AG08395 (cell line): ENCODE measurements at places on chromosomes 5 and 9.

GRCh38 chr9:24245988-24246387 lies 299.7 kb downstream of the IZUMO3 start:
- peak; percentile 3 for DNase-seq

DNA sequence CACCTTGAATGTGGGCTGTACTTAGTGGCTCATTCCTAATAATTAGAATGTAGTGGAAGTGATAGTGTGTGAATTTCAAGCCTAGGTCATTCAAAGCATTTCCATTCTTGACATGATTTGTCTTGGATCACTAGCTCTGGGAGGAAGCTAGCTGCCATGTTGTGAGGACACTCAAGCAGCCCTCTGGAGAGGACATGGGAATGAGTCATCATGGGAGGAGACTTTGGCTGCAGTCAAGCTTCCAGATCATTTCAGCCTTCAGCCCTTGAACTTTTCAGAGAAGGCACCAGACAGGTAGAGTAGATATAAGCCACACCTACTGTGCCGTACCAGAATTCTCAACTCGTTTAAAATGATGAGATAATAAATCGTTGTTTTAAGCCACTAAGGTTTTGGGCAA lies 506.9 kb downstream of the ZNF608 start:
- DNase-seq: no peak

DNA sequence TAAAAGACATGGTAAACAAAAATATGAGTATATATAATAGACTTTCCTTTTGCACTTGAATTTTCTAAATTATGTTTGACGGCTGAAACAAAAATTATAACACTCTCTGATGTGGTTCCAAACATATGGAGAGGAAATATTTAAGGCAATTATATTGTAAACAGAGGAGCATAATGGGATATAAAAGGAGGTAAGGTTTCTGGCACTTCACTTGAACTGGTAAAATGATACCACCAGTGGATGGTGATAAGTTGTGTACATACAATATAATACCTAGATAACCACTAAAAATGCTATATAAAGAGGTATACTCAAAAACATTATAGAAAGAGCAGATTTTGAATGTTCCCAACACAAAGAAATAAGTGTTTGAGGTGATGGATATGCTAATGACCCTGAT lies 192.9 kb upstream of the RAD23B start:
- no peak for DNase-seq

DNA sequence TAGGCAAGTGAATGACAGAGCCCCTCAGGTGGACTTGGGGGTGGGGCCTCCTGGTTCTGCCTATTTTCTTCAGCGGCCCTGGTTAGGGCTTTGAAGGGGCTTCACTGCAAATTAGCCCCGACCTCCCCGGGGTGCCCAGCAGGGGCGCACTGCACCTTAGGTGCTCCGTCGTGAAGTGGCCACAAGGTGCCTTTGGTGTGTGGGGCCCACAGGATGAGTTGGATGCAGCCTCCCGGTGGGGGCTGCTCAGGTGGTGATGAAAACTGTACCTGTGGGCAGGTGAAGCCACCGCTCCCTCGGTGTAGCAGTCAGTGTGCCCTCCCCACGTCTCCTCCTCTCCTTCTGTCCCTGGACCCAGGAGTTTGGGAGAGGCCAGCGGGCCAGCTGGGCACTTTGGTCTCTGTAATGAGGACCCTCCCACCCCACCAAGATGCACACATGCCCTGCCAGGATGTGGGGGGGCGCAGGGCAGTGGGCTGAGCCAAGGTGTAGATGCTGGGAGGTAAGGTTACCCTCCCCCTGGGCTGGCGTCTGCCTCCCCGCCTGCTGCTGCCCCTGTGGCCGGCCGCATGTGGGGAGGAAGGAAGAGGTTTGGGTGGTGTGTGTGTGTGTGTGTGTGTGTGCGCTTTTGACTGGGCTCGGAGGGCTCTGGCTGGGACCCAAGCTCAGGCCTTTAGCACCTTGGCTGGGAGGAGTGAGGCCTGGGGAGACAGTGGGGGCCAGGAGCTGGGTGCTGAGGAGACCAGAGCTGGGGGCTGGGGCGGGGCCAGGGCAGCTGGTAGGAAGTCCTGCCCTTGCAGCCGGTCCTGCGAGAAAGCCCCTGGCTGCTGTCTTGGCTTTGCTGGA lies 55.6 kb downstream of the RXRA start:
- no peak for DNase-seq

GRCh38 chr5:78364005-78364404 lies 3.6 kb downstream of the SCAMP1 start:
- DNase-seq: no peak

GRCh38 chr9:128286440-128286839 lies 10.4 kb downstream of the SWI5 start:
- DNase-seq: peak; percentile 15

DNA sequence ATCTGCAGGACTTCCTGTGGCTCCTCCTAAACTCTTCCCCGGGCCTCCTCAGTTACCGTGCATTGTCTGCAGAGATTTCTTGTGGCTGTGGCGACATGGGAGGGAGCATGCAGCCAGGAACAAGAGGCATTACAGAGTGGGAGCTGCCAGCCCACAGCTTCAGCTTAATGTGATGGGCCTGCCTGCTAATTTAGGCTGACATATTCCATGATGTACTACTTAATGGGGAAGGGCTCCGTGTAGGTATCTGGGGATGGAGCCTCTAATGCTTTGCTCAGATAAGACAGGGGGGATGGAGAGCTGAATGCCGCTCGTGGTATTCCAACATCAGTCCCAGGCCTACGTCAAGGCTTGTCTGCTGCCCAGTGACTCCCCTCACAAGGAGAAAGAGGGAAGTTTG lies 137.6 kb upstream of the GPR151 start:
- DNase-seq: no peak

DNA sequence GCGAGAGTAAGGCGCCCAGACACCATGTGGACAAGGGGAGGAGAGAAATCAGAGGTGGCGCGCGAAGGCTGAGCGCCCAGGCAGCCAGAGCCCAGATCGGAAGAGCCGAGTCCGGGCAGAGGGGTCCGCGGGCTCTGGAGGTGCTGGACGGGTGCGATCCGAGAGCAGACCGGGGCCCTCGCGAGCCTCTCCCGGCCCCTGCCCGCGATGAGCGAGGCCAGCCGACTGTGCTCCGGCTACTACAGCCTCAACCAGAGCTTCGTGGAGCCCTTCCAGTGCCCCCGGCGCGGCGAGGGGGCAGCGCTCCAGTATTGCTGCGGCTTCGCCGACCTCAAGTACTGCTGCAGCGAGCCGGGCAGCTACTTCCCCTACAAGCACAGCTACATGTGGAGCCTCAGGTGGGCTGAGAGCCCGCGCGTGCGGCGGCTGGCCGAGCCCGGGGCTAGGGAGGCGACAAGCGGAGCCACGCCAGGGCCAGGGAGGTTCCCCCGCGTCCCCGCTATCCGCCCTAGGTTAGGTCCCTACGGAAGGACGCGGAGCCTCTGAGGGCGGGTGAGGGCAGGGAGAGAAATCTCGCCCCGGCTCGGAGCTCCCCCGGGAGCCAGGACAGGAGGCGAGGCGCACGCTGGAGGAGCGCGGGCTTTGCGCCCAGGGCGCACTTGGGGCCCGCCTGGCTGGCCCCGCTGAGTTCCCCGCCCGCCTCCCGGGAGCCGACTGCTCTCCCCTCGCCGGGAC lies at the start of gene SHISAL2B:
Gene SHISAL2B, plus strand, starts transcription at position 87 of the 735 bp plus-strand sequence. Its CDS starts 121 bp downstream, at position 208.
- DNase-seq: no peak

DNA sequence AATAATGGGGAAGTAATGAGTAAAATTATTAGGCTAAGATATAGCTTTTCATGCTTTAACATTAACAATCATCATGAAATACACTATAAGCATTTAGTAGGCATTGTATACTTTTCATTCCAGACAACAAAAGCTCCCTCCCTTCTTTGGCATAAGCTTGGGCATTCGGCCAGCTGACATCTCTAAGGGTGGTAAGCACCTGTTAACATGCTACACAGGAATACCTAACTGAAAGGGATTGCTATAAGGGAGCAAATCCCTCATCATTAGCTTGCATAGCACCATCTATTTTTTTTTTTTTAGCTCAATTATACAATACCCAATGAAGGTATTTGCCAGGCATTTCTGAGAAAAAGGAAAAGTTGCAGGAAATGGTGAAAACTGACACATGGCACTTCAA lies 16.6 kb downstream of the STRBP start:
- DNase-seq: no peak

GRCh38 chr9:137881591-137882505 lies 4.3 kb downstream of the CACNA1B start:
- DNase-seq: no peak

DNA sequence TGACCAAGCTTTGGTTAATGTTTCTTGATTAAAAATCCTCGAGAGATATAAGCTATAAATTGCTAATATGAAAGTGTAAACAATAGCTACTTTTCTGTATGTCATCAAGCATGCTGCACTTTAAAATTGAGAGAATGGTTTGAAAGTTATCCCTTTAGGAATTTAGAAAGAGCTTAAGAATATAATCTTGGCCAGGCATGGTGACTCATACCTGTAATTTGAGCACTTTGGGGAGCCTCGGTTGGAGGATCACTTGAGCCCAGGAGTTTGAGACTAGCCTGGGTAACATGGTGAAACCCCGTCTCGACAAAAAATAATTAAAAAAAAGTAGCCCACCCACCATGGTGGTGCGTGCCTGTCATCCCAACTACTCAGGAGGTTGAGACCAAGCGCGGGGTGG lies 12.2 kb upstream of the MROH2B start:
- DNase-seq: no peak

- no peak for DNase-seq
These were observed 314.8 kb downstream of the PRELID2 start for GRCh38 chr5:145520335-145520734.

DNA sequence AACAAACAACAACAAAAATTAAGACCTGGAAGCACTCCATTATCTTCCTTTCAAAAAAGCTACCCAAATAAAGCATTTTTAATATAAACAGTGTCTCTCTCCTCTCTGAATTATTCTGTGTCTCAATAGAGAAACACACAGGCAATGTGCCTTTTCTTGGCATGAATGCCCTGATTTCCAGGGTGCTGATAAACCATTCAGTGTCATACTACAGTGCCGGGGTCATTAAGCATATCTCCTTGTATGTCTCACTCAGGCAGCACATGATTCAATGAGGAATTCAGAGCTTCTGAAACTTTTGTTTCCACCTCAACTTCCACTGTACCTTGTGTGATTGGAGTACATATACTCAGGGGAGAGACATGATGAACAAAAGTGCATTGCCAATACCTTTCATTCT lies 294.0 kb upstream of the SLC24A2 start:
- DNase-seq: no peak

GRCh38 chr5:132260714-132261551 lies 3.4 kb downstream of the PDLIM4 start:
- DNase-seq: no peak

GRCh38 chr9:107351382-107352045 lies 68.4 kb downstream of the RAD23B start:
- DNase-seq: no peak

DNA sequence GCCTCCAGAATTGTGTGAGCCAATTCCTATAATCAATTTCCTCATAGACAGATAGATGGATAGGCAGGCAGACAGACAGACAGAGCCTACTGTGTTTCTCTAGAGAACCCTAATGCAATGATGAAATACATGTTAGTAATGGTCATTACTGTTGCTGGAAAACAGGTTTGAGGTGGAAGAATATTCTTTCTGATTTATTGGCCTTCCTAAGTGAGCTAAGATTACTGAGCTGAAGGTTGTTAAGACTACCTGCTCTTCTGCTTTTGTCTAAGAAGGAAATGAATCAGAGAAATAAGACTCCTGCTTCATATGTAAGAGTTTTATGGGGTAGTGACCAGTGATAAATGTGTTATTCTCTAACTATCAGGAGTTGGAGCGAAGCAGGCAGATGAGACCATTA lies 219.9 kb downstream of the ELAVL2 start:
- DNase-seq: no peak

DNA sequence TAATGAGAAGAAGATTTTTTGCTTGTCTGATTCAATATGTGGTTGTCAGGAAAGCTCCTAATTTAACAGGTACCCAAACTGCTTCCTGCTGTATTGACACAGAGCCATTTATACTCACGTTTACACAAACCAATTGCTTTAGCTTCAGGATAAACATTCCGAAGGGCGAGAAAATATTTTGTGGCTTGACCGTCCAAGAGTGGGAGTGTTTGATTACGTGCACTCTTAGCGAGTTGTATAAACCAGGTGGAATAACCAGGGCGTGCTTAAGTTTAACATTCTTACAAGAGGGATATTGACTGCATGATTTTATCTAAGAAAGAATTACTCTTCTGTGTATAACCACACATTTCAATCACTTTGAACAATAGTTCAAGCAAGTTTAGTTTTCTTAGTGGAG lies 278.7 kb upstream of the TYRP1 start:
- DNase-seq: no peak

- peak; percentile 2 for DNase-seq
These were observed 75.3 kb downstream of the HMGCR start for GRCh38 chr5:75412111-75412990.
